ENCODE measurements at places on chromosomes 16 and 17. TPM values are rescaled to one million over a fixed set of nuclear protein-coding genes. Genes with fewer than 3 reads are reported as not detected.

GRCh38 chr17:17647524-17648178, 33.6 kb upstream of the RAI1 start:
- no peak for DNase-seq

- DNase-seq: no peak
Measured at GRCh38 chr16:60712144-60712543, 1324.1 kb downstream of the CDH8 start.

DNA sequence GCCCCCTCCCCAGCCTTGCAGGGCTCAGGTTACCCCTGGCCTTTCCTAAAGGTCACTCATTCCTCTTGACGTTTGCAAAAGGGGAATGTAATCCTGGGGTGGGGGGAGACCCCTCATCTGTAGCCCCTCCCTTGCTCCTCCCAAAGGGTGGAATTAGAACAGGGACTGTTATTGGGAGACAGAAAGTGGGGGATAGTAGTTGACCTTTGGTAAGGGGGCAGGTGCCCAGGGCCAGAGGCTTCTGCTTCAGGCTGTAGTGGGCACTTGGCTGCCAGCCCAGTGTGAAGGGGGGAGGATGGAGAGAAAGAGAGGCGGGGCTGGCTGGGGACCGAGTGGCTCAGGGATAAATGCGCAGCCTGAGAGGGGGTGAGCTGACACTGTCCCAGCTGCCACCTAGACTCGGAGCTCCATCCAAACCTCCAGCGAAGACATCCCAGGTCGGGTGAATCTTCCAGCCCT, at the start of gene ENO3:
TSS of gene ENO3 (plus strand) at position 374 of the 459 bp plus-strand sequence. CDS start 711 bp downstream, outside the sequence.
- DNase-seq: no peak

- peak; percentile 53 for DNase-seq
Measured at GRCh38 chr17:79840269-79840988, 1.2 kb upstream of the CBX4 start.

- no peak for DNase-seq
Measured at GRCh38 chr16:28290859-28291254, 1.5 kb upstream of the SBK1 start.

DNA sequence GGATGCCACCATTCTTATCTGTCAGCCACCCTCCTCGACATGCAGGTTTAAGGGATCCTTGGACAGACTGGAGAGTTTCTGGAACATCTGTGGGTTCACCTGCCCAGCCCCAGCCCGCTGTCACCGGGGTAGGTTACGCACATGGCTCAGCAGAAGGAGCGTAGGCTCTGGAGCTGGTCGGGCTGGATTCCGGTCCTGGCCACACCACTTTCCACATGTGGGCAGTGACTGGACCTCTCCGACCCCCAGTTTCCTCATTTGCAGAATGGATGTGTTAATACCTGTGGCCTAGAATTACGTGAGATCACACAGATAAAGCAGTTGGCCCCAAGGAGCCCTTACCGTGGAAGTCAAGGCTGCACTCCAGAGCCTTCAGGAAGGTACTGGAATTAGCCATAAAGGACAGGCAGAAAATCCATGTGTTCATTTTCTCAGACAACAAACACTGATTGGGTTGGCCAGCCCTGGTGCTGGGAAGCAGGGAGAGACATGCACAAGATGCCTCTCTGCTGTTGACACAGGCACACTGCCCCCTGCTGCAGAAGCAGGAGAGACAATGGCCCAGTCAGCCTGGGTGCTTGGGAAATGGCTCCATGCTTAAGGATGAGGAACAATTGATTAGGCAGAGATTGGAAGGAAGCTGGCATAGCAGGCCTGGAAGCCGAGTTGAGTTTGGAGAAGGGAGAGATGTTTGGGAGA, 58.8 kb downstream of the SF3B3 start:
- no peak for DNase-seq

- no peak for DNase-seq
Measured at GRCh38 chr16:13633391-13633861, 286.5 kb upstream of the ERCC4 start.

DNA sequence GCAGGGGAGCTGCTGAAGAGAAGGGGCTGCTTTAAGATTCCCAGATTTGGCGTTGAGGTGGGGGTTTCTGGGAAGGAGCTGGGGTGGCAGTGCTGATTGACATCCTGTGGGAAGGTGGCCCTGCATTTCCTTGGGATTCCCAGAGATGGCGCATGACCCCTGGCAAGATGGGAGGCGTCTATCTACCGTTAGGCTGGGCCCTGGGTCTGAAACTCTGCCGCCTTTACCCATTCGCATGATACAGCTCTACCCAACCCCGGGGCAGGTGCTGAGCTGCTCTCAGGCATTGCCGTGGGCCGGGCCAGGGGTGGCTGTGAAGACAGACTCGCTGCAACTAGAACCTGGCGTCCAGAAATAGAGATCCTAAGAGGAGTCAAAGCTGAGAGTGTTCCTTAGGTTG, 9.9 kb upstream of the MVD start:
- no peak for DNase-seq

DNA sequence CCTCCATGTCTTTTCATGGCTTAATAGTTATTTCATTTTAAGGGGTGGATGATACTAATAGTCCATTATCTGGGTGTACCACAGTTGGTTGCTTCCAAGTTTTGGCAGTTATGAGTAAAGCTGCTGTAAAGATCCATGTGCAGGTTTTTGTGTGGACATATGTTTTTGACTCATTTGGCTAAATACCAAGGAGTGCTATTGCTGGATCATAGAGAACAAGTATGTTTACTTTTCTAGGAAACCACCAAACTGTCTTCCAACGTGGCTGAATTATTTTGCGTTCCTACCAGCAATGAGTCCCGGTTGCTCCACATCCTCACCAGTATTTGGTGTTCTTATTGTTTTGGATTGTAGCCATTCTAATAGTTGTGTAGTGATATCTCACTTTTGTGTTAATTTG, 181.9 kb downstream of the SPECC1 start:
- no peak for DNase-seq

DNA sequence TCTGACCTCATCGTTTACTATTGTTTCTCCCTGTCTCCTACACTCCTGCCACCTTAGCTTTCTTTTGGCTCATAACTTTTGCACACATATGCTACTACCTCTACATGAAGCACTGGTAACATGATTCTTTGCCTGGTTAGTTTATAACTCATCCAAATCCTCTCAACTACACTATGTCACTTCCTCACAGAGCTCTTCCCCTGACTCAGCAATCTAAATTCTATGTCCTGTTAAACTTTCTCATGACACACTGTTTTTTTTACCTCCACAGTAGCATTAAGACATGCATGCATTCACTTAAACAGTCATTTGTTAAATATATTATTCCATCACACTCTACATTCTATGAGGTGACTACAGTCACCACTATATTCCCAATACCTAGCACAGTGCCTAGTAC, 19.7 kb downstream of the APPBP2 start:
- DNase-seq: peak; percentile 14

DNA sequence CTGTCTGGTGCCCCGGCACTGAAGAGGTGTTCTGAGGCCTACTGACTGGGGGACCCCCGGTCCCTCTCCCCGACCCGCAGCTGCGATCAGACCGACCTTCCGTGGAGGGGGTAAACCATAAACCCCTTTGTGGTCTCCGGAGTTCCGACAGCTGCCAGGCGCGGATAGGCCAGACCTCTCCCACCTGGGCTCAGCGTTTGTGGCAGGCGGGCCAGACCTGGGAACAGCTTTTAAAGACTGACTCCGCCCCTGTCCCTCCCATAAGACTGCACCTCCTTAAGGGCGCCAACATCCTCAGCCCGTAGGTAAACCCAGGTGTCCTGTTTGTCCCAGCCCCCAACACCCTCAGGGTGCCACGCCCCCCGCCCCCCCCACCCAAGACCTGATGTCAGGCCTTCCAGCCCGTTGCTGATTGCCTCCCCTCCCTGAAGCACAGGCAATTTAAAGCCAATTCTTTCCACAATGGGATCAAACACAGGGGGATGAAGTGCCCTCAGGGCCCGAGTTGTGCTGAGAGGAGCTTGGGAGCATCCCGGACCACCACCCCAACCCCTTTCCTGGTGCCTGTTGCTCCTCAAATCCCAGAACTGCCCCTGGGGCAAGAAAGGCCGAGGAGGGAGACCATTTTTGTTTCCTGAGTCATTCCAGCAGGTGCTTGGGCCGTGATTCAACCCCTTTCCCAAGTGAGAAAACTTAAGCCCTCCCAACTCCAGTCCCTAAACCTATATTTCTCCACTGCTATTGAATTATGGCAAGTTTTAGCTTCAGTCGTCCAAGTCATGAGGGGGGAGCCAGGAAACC, at the start of gene SOX15:
TSS of gene SOX15 (minus strand) at position 204 of the 801 bp plus-strand sequence. CDS start 418 bp downstream, outside the sequence.
- DNase-seq: no peak

GRCh38 chr16:55392701-55393100, 68.7 kb downstream of the IRX6 start:
- no peak for DNase-seq

DNA sequence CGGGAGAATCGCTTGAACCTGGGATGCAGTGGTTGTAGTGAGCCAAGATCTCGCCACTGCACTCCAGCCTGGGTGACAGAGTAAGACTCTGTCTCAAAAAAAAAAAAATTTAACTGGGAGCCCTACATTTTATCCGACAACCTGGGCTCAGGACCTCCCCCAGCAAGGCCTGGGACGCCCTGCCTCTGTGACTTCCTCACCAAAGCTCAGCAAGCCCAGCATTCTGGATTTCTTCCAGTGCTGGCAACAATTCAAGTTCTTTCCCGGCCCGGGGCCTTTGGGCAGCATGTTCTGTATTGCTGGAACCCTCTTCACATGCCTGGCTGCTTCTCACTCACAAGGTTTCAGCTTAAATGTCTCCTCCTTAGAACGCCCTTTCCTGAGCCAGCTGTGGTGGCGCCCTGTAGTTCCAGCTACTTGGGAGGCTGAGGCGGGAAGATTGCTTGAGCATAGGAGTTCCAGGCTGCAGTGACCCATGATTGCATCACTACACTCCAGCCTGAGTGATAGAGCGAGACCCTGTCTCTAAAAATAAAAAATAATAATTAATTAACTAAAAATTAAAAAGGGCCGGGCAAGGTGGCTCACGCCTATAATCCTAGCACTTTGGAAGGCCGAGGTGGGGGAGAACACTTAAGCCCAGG, 15.9 kb upstream of the MEIOB start:
- DNase-seq: no peak

GRCh38 chr16:506246-506546, 21.3 kb upstream of the CAPN15 start:
- no peak for DNase-seq

GRCh38 chr17:27268394-27269085, 25.4 kb upstream of the WSB1 start:
- no peak for DNase-seq

- no peak for DNase-seq
Measured at GRCh38 chr16:59148056-59148768, 414.1 kb upstream of the GOT2 start.

- DNase-seq: no peak
Measured at GRCh38 chr16:53111078-53111791, 56.4 kb downstream of the CHD9 start.

DNA sequence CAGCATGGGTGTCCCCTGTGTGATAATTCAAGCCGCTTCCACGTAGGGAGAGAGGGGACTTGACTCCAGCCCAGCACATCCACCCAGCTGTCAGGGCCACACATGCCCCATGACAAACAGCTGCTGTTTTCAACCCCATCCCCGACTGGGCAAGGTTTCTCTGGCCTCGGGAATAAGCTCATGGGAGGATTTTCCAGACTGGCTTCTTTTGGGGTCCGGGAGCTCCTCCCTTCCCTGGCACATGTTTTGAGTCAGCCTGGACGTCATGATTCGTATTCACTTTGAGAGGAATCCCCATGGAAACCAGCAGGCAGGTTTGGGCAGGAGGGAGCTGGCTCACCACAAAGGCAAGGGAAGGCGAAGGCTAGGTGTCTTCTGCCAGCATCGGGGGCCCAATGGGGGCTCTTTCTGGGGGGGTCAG, 156.4 kb downstream of the CMIP start:
- no peak for DNase-seq

DNA sequence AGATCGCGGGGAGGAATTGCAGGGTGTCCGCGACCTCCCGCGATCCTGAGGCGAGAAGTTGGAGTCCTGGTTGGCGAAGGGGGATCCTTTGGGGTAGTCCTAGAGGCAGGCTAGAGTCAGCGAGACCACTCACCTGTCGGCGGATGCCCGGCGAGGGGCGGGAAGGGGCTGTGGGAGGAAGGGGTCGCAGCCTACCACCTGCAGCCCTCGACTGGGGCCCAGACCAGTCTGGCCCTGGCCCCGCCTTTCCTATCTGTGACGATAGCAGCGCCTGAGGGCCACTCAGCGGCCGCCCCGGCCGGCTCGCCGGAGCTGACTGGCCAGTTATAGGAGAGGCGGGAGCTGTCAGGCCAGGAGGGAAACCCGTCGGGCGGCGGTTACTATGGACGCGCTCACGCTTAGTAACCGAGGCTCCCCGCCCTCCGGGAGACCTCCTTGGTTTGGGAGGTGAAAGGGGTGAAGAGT, at the start of gene TEKT3:
TSS of gene TEKT3 (minus strand) at position 213 of the 465 bp plus-strand sequence. CDS start 10,012 bp downstream, outside the sequence.
- DNase-seq: peak; percentile 92

- DNase-seq: peak; percentile 45
Measured at GRCh38 chr16:3171855-3172593, 16.0 kb upstream of the OR1F1 start.

- peak; percentile 72 for DNase-seq
Measured at GRCh38 chr17:75412455-75413317, 7.2 kb upstream of the GRB2 start.

- no peak for DNase-seq
Measured at GRCh38 chr17:72388765-72389473, 268.1 kb downstream of the SOX9 start.

DNA sequence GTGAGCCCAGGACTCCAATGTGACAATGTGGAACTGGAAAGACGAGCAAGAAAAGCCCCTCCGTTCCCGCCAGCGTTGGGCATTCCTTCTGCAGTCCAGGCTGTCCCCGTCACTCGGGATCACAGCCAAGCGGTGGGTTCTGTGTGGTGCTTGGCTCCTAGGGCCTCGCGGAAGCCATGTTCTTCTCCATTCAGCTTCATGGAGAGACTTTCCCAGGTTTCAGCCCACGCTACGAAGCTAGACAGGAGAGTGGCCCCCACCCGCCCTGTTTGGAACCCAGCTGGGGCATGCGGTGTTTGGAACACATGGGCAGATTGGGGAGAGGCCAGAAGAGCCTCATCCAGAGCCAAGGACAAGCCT, 5.8 kb downstream of the LMF1 start:
- DNase-seq: no peak

DNA sequence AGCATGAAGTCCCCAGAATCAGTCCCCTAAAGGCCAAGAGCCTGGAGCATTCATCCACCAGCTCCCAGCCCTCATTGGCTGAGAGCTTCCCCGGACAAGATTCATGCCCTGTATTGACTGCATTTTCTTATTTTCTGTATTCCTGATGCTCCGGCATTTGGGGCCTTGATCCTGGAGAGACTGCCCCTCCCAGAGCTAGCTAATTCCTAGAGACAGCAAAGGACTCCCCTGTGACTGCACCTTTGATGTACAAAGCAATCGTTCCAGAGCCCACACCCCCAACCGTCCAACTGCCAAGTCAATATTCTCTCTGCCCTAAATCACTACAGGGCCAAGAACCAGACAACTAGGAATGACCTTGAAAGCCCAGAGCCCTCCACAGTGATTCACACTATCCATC, 93.4 kb upstream of the CDH5 start:
- DNase-seq: no peak

The DLG4 gene
- 6.6 TPM for polyA plus RNA-seq

The RSKR gene
- polyA plus RNA-seq: 4.1 TPM

The TMEM95 gene
- not detected for polyA plus RNA-seq

The CAPNS2 gene
- polyA plus RNA-seq: not detected

Measured in kidney (tissue), 22 donors.